NCI-H2171 (cell line): ENCODE measurements at places on chromosomes 6 and 20.

GRCh38 chr6:2725999-2726567, 24.6 kb downstream of the MYLK4 start:
- DNase-seq = no peak

GRCh38 chr20:25084626-25085187, 2.8 kb upstream of the VSX1 start:
- DNase-seq = no peak

- DNase-seq = no peak
These were observed 304.2 kb downstream of the ADGRG6 start for GRCh38 chr6:142605922-142606485.

DNA sequence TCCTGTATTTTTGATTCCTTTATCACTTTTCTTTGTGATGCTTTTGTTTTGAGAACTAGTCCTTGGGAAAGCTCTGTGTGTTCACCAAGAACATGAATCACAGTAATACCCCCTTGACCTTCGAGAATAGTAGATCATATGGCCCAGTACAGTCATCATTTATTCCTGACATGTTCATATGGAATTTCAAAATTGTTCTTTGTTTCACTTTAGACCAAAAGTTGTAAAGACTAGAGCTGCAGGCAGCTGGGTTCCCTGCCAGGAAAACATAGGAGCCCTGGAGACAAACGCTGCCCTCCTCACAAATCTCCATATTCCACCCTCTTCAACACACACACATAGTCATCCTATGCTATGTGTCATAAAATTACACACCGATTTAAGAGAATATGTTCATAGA, 621.2 kb upstream of the EYS start:
- no peak for DNase-seq

DNA sequence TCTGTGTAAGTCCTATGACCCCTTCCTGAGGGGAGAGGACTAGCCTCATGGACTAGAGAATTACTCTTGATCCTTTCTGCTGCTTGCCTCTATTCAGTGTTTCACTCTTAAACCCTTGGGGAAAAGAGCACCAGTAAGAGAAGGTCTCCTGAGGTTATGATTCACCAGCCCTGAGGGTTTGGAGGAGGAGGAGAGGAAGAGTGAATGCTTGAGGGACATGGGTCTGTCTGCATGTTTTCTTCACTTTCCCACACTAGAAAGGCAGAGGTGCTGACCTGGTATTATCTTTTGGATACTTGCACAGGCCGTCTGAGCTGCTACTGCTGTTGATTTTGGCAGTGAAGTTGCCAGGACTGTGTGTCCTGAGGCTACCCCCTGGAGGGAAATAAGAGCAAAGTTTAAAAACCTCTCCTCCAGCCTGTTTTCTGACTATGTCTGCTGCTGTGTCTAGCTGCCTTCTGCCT, 78.3 kb downstream of the CD109 start:
- DNase-seq = no peak

DNA sequence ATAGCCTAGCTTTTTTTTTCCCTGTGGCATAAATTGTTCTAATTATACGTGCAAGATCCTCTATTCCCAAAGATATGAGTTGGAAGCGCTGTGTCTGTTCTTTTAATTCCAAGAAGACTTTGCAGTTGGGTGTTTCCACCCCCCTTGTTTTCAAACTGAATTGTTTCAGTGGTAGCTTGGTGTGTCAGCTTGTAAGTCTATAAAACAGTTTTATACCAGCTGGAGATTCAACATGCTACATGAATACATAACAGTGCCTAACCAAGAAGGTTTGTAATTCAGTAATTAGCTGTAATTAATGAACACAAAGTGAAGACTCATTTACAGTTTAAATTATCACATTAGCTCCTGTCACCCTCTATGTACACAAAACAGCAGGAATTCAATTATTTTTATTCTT, 154.0 kb downstream of the ZNF217 start:
- no peak for DNase-seq

DNA sequence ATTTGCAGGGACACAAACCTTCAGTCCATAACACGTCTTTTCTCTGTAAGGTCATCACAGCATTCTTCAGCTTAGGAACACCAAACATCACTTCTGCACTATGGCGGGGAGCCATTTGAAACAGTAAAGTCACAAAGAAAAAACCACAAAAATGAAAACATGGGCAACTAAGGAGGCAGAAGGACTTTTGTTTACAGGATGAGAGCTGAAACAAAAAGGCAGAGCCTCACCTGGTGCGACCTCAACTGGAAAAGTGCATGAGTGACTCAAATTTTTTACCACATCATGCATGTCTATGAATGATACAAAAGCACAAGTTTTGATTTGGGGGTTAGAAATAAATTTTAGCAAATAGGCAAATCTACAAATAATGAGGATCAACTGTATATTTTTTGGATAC, 68.2 kb upstream of the TNFAIP3 start:
- no peak for DNase-seq

GRCh38 chr20:49278818-49279676, 1.2 kb upstream of the ZNFX1 start:
- no peak for DNase-seq

- no peak for DNase-seq
These were observed 22.6 kb downstream of the FERMT1 start for GRCh38 chr20:6100246-6100645.

DNA sequence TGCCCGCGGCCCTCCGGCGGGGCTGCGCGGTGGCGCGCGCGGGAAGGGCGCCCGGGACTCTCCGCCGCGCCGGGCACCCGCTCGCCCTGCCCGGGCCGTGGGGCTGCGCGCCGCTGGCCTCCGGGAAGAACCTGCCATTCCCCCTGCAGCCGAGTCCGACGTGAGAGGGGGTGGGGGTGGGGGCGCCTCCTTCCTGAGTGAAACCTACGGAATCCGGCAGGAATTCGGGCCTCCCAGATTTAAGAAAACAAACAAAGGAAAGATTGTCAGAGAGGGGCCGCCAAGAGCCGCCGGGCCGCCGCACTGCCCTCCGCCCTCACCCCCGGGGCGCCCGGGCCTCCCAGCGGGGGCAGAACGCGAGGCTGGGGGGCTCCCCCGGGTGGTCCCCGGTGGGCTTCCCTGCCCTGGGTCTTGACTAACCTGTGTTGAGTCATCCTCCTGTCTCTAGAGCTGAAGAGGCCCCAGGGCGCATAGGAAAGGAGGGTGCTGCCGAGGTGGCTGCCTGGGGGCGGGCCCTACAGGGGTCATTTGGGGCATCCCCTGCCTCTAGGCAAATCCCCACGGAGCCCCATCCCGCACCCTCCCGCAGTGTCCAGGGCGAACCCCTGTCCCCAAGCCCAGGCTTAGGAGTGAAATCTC, 42.2 kb upstream of the FOXP4 start:
- no peak for DNase-seq

GRCh38 chr20:25139029-25139705, 56.3 kb upstream of the ENTPD6 start:
- DNase-seq = no peak

DNA sequence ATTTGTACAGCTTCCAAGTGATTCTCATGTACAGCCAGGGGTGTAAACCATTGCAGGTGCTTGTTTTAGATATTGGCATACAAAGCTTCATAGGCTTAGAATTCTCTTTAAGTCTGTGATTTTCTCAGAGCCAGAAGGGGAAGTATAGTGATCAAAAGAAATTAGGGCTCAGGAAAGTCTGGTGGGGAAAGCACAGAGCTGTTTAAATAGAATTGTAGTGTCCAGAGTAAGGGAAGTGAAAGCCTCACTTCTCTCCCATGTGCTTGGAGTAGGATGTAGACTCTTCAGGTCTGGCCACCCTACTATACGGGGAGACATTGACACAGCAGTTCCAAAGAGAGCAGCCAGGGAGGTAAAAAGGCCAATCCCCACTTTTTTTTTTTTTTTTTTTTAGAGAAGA, 10.4 kb downstream of the GCNT2 start:
- no peak for DNase-seq

GRCh38 chr6:56764081-56764566, 121.4 kb upstream of the DST start:
- DNase-seq = no peak

DNA sequence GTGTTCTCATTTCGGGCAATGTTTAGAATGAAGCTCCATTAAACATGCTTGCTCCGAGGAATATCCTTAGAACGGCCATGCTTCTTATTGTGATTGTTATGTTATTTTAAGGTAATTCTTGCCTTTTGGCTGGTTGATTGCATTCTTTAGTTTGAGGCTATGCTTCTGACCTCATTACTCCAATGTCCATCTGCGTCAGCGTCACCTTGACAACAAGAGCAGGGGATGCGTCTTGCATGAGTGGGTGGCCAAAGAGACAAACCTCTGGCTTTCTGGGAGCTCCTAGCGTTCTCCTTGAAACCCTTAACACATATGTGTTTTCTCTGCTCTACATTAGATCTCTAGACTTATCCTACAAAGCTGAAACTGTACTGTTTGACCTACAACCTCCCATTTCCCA, 184.3 kb downstream of the THBS2 start:
- no peak for DNase-seq

DNA sequence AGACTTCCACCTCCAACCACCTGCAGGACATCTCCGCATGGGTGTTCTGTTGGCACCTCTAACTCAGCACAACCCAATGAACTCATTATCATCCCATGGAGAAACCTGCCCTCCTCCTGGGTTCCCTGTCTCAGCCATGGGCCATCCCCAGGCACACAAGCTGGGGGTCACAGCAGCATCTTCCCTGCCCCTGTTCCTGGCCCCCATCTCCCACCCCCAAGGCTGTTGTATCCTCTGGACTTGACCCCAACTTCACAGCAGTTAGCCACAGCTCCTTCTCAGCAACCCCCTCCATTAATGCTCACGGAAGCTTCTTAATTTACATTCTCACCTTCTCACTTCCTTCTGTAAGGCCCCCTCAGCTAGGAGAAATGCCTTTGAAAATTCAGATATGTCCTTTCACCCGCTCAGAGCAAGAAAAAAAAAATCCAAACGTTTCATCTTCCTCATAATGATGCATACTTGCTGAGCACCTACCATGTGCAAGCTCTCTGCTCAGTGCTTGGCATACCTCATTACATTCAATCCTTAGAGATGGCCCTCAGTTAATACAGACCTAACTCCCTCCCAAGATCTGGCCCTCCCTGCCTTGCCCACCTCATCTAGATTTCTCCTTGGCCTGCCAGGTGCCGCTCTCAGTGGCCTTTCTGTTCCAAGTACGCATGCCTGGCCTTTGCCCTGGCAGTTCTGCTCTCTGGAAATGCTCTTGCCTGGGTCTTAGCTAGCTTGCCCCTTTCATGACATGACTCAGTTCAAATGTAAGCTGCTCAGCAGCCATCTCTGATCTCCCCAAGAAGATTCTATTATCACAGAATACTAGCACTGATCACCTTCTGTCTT, 2.5 kb upstream of the NELFCD start:
- no peak for DNase-seq

DNA sequence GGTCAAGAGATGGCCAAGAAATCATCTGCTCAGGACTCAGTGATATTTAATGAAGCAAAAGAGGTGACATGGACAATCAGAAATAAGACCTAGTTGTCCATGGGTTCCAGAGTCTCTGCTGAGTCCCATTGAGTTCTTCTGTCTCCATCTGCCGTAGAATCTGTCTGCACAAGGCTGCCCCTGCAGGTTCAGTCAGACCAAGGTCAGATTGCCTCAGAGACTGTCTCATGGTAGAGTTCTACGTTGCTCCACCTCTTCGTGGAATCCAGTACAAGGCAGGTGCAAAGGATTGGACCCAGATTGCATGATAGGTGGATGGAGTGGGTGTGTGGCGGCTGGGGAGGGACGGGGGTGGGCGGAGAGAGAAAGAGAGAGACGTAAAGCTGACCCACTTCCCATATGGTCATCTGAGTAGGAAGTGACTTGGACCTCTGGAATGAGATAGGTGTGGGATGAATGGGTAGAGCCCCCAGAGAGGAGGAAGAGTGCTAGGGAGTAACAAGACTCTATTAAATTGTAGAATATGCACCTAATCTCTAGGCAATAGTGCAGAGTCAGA, 75.3 kb downstream of the SOBP start:
- no peak for DNase-seq

GRCh38 chr6:30283761-30284160, 43.0 kb upstream of the TRIM39 start:
- no peak for DNase-seq

GRCh38 chr20:4153251-4153650, 137.9 kb upstream of the RNF24 start:
- peak; percentile 23 for DNase-seq

GRCh38 chr6:21753241-21754108, 159.9 kb downstream of the SOX4 start:
- DNase-seq = no peak

DNA sequence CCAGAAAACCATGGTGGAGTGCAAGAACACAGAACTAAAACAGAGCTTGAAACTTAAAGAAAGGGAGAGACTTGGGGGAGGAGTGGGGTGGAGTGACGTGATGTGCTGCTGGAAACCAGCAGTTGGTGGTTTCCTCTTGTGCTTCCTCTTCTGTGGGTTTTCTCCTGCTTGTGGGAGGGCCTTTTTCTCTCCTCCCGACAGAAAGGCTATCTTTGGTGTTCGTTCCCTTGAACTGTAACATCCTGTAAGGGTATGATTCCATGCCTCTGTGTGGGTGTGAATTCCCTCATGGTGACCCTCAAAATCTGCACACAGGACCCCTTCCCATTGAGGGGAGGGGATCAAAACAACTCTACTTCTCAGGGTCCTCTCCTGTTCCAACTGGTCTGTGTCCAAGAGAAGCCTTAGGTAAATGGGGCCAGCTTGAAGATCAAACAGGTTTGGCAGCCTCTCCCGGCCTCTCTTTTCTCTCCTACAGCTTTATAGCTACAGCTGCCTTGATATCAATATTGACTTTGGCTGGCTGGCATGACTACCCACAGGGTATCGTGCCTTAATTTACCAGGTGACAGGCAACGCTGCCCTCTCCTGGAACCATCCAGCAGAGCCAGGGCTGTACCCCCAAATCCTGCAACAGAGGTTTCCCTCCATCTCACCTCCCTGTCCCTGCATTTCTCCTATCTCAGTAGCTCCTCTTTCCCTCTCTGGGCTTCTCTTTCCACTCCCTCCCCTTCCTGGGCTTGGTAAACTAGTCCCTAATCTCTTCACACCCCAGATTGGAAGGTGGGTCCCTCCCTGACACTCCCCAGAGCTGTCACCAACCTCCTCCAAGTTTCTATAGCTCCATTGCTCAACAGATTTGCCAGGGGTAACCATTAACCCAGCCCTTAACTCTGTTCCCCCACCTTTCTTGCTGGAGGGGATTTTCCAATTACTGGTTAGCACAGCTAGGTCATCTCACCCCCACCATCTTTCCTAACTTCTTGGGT, 1.5 kb upstream of the MSH5 start:
- no peak for DNase-seq

DNA sequence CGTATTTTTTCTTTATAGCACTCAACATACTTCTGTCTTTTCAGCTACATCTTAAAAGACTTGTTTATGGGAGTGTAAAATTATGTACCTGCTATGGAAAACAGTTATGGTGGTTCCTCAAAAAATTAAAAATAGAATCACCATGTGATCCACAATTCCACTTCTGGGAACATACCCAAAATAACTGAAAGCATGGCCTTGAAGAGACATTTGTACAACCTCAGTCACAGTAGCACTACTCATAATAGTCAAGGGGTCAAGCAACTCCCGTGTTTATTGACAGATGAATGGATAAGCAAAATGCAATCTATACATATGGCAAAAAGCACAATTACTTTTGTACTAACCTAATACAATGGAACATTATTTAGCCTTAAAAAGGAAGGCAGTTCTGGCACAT, 74.5 kb downstream of the METTL24 start:
- no peak for DNase-seq
